ENCODE measurements at places on chromosomes 12 and 14.

- DNase-seq, result no peak
Observed at GRCh38 chr14:67151082-67151666, 38.1 kb upstream of the GARIN2 start.

- no peak for DNase-seq
Observed at GRCh38 chr14:26265170-26265685, 332.6 kb downstream of the NOVA1 start.

- DNase-seq, result no peak
Observed at GRCh38 chr12:93387780-93388179, 10.1 kb downstream of the NUDT4 start.

DNA sequence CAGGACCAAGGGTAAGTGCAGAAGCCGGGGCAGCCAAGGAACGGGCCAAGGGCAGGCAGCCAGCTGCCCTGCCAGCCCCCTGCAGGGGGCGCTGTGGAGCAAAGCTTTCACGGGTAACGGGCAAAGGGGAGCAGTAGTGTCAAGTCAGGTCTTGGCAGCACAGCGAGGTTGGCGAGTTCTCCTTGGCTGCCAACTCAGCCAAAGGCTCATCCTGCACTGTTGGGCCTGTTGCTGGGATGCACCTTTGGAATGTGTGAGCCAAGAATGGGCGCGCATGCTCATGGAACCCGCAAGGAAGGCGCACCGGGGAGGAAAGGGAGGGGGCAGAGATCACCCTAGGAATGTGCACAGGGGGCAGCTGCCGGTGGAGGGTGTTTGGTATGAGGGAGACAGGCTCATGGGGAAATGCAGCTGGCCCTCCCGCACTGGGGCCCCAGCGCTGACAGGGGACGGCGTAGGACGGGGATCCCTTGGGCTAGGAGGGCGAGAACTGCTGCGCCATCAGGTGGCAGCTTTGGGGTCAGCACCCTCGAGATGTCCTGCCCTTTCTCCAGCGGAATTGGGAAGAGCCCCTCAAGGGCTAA is 138.0 kb downstream of the ASCL4 start:
- DNase-seq, result peak; percentile 42

DNA sequence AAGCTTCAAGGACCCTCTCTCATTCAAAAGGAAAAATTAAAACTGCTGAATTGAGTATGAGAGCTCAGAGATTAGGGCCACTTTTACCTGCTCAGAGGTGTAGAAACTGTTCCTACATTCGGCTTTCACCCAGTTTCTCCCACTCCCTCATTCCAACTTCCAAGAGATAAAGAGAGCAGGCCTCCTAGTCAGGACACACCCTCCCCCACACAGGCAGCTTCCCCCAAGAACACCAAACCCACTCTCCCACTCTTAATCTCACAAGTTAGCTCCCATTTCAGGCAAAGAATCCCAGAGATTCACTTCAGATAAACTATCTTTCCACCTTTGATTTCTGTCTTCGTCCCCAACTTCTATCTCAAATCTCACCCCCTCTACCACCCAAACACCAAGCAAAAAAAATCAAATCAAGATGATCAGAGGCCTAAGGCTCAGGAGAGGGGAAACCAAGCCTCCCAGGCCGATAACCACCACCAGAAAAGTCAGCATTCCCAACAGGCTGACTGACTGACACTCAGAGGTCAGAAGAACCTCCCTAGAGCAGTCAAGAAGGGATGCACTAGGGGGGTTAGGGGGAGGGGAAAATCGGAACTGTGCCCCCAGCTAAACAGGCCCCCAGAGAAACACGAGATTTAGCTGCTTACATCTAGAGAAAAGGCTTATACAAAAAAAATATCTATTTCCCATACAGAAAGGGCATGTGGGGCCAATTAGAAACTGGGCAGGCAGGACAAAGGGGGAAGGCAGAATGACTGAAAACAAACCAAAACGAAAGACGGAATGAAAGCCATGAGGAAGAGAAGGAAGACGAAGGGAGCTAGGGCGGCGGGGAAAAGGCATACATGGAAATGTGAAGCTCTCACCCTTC is 13.2 kb upstream of the CDH24 start:
- DNase-seq, result no peak

GRCh38 chr12:92540782-92541423 is 161.9 kb upstream of the PLEKHG7 start:
- no peak for DNase-seq

Measured in lower leg skin (tissue), 4 donors.